ENCODE measurements at places on chromosomes 16 and 17.

DNA sequence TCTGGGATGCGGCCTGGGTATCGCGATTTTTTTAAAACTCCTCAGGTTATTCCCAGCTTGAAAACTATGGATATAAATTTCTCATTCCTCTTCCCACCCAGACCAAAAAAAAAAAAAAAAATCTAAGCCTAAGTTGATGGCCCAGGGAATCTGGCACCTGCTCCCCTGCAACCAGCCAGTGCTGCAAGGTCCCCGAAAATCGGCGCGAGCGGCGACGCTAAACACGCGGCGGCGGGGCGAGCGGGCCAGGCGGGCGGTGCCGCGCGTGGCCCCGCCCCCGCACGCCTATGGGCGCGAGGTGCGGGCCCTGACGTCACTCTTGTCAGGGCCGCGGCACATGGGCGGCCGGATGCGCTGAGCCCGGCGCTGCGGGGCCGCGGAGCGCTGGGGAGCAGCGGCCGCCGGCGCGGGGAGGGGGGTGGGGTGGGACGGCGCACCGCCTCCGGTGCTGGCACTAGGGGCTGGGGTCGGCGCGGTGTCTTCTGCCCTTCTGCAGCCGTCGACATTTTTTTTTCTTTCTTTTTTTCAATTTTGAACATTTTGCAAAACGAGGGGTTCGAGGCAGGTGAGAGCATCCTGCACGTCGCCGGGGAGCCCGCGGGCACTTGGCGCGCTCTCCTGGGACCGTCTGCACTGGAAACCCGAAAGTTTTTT is at the start of gene HLF:
Gene HLF (plus strand): TSS at position 316 of the 654 bp plus-strand sequence. CDS start 525 bp downstream, outside the sequence.
- H3K36me3 ChIP-seq: no peaks in the 10 kb centered on the region
- peaks cover 74% of the 10 kb centered on the region for H3K27me3 ChIP-seq
- peaks cover 23% of the 10 kb centered on the region for H3K4me1 ChIP-seq
- no peak within 1 kb of the TSS for H3K27ac ChIP-seq
- DNase-seq: peak; percentile 29

DNA sequence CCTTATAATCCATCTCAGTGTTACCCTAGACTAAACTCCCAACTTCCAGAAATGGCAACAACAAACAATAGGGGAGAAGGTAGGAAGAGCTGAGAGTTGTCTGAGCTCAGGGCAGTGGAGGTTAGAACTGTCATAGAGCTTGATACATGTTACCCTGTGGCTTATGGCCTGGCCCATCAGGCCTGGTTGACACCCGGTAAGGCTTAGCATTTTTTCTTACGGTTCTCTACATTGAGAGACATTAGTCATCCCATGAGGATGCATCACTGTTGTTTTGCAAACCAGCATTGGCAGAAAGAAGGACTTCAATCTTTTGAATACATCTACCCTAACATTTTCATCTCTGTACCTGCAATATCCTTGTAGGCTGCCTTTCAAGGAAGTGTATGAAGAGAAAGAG is 226.6 kb downstream of the PHKB start:
- no peak overlapping the region for H3K4me3 ChIP-seq
- H3K27me3 ChIP-seq: no peaks in the 10 kb centered on the region
- peaks cover 74% of the 10 kb centered on the region for H3K36me3 ChIP-seq
- H3K27ac ChIP-seq: no peak overlapping the region

DNA sequence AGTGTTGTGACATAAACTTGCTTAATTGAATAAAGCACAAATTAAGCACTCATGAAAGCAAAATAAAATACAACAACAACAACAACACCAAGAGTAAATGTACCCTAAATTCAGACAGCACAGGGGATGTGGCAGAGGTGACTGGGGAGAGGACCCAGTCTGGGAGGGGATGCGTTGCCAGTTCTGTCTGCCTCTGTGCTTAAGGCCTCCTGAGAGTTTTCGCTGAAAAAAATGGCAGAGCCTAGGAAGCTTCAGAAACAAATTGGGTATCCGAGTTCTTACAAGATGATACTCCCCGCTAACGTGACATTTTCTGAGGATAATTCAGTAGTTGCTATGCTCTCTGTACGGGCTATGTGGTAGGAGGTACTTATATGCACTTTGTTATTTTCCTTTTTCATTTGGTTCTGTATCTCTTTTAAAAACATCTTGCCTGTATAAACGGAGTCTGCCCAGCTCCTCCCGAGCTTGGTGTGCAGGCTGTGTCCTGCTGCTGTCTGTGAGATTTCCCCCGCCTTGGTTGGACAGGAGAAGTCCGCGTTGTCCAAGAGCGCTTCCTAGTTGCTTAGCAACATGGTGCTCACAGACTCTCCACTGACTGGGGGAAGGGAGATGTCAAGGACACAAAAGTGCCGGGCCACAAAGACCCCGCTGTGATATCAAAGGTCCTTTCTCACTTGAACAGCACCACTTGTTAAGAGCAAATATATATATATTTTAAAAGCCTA is 134.2 kb upstream of the CPHXL start:
- no peaks in the 10 kb centered on the region for H3K27me3 ChIP-seq
- H3K4me1 ChIP-seq: no peaks in the 10 kb centered on the region
- no peaks in the 10 kb centered on the region for H3K36me3 ChIP-seq
- no peak overlapping the region for H3K4me3 ChIP-seq

DNA sequence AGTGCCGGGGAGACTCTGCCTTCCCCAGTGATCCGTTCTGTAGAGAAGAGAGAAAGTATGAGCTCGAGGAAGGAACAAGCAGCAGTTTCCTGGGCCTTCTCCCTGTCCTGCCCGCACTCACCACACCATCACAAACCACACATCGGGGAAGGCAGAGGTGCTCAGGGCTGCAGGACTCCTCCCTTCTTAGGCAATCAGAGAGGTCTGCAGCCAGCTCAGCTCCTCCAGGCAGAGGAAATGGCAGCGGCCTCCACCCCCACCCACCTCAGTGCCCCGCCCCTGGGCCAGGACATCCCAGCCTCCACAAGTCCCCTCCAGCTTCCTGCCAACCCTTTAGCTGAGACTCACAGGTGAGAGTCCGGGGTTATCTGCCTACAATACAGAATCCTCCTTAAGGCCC is 2.0 kb downstream of the ZNF319 start:
- H3K36me3 ChIP-seq: peaks cover 38% of the 10 kb centered on the region
- H3K4me3 ChIP-seq: peak overlapping the region; percentile 98
- peak; percentile 44 for DNase-seq
- H3K27ac ChIP-seq: peak overlapping the region; percentile 78
- peaks cover 60% of the 10 kb centered on the region for H3K4me1 ChIP-seq

DNA sequence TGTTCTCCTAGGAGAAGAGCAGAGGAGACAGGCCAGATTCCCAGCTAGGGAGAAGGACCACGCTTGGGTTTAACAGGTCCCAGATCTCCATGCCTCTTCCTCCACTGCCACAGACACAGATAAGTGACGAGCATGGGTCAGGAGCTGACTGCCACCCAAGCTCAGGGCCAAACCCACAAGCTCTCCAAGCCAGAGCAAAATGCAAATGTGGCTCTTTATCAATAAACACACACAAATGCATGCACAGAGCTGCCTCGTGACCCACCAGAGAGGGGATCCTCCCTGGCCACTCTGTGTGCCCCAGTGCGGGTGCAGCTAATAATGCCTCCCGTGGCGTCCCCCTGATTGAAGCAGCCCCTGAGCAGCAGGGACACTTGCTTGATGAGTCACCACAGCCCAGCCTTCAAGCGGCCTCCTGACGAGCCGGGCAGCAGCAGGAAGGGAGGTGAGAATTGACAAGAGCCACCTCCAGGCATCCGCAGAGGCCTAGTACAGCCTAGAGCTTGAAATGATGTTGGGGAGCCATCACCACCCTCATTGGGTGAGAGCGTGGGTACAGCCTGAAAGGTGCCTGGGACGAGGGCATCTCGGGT is 143.9 kb downstream of the CCDC182 start:
- DNase-seq: no peak
- H3K27ac ChIP-seq: no peak overlapping the region
- H3K4me3 ChIP-seq: no peak overlapping the region
- H3K4me1 ChIP-seq: peaks cover 61% of the 10 kb centered on the region
- H3K36me3 ChIP-seq: no peaks in the 10 kb centered on the region

GRCh38 chr17:31695456-31696090 is 163.5 kb downstream of the COPRS start:
- no peaks in the 10 kb centered on the region for H3K4me1 ChIP-seq
- no peak for DNase-seq
